ENCODE measurements at places on chromosomes 7 and 10.

DNA sequence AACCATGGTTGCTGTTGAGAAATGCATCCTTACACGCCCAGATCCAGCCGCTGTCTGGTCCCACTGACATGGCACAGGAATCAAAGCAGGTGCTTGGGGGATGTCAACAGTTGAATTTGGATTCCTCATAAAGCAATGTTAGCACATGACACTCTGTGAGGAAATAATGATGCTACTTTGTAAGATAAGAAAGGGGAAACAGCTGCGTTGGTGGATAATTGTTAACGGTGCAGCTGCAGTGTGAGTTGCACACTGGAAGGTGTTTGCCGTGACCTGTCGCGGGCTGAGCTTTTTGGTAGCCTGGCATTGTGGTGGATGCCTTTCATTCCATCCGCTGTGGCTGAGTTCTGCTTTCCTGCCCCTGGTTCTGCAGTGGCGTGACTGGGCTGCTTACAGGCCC is 113.9 kb downstream of the MGMT start:
- DNase-seq = no peak

DNA sequence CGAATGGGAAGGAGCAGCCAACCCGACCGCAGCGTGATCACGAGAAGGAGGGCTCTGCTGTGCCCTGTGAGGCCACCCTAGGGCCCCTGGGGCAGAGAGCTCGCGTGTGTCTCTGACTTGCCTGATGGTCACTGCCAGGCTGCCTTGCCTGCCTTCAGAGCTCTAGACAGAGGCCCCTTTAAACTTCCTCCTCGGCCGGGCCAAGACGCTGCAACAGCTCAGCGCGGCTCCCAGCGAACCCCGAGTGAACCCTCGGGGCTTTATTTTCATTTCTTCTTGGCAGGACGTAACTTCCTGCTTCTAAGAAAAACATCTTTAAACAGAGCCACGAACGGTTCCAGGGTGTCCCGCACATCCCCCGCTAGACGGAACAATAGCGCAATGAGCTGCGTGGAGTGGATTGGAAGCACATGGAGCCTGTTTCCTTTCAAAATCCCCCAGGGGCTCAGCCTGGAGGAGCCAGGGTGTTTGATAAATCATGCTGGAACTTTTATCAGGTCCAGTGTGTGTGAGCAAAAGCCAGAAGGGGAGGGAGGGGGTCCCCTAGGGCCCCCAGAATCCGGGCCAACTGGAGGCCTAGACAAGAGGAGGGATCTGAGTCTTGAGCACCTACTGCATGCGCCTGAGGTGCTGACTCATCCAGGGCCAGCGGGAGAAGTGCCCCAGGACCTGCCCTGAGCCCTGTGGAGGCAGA is 134.1 kb upstream of the GDF10 start:
- DNase-seq = no peak

DNA sequence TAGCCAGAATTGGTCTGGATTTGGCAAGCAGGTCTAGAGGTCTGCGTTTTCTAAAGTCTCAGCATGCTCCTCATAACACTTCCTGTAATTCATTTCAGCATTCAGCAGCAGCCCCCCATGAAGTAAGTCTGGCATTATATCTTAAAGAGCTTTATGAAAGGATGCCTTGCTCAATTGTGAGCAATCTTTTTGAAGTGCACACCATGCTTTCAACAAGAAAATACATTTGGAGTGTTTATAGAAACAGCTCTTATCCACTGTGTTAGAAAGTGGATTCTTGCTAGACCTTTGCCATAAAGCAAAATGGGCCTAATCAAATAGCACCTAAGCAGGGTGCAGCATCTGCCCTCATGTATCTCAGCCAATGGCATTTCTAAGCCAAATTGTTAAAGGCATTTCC is 378.0 kb upstream of the AKR1E2 start:
- DNase-seq = no peak

DNA sequence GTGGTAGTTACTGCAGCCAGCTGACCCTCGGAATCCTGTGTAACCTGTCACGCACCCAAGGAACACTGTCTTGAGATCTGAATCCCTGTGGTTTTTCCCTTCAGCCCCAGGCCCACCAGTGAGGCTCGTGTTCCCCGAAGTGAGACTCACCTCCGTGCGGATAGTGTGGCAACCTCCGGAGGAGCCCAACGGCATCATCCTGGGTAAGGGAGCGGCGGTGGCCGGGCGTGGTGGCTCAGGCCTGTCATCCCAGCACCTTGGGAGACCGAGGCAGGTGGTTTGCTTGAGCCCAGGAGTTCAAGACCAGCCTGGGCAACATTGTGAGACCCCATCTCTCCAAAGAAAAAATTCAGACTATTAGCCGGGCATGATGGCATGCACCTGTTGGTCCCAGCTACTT is 549.9 kb upstream of the FOXK1 start:
- DNase-seq = no peak

GRCh38 chr7:117297606-117298005 is 25.3 kb downstream of the WNT2 start:
- DNase-seq = no peak

DNA sequence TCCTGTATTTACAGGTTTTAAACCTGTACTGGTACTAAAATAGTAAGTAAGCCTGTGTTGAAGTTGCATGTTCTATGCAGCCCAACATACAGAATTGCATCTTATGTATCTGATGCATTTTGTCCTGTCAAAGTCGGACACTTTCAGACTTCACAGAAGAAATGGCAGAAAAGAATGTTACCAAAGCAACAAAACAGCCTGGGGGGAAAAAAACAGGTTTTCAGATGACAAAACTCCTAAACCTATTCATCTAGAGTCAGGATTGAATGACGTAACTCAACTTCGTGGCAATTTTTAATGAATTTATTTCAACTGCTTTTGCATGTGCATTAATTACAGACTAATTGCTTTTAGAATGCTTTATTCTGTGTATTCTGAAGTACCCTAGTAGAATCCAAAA is 28.4 kb downstream of the CYTH3 start:
- DNase-seq = no peak

- DNase-seq = no peak
Measured at GRCh38 chr7:159012353-159013069, 132.2 kb downstream of the VIPR2 start.

DNA sequence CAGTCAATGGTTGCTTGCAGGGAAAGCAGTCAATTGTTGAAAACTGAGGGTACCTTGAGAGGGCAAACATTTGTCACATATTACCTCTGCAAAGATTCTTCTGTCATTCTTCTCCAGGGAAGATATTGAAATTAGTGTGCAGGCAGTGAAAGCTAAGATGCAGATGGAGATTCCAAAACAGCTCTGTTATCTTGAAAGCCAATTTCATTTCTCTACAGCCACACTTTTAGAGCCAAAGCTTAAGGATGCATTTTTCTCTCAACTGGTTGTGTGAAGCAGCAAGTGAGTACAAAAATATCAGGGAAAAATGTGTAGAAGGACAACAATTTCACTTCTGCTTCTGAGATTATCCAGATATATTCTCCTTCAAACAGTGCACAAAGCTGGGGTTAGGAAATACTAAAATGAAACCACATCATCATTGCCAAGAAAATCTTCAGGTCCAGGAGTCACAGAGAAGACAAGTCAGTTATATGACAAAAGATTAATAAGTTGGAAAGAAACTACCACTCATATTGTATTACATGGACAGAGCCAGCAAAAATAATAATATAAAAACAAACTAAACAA is 16.3 kb downstream of the SGMS1 start:
- no peak for DNase-seq

GRCh38 chr10:26780793-26781601 is 79.8 kb downstream of the ABI1 start:
- DNase-seq = no peak

- no peak for DNase-seq
Measured at GRCh38 chr10:132294561-132295318, 13.0 kb downstream of the STK32C start.

DNA sequence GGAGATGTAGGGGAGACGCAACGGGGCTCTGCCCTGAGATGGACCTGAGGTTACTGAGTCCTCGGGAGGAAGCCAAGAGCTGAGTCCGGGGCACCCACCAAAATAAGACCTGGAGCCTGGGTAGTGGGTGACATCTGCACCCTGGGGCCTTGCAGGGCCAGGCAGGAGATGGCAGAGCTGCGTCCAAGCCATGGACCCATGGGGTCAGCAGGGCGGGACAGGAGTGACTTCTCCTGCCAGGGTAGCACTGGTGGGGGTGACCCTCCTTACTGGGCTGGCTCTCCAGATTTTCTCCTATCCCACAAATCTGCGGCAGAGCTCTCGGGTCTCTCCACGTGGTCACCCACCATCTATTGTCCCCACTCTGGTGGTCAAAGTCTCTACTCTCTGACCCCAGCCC is 2.1 kb downstream of the GHRHR start:
- no peak for DNase-seq

DNA sequence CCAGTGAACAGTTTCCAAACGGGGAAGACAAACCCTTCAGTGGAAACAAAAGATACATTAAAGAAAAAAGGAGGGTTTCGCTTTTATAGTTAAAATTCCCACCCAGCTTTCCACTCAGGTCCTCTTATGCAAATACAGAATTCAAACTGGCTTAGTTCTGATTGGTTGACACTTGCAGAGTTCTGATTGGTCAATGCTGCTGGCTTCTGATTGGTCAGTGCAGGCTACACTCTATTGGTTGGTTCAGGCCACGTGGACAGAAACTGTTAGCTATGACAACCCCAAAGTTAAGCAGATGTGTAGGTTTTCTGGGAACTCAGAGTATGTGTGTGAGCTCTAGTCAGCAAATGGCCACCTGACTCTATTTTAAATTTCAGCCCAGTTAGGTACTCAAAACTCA is 80.0 kb downstream of the FBXL13 start:
- DNase-seq = no peak

- DNase-seq = no peak
Measured at GRCh38 chr7:69871886-69872569, 273.8 kb downstream of the AUTS2 start.

- DNase-seq = no peak
Measured at GRCh38 chr10:131087464-131088215, 223.9 kb downstream of the TCERG1L start.

DNA sequence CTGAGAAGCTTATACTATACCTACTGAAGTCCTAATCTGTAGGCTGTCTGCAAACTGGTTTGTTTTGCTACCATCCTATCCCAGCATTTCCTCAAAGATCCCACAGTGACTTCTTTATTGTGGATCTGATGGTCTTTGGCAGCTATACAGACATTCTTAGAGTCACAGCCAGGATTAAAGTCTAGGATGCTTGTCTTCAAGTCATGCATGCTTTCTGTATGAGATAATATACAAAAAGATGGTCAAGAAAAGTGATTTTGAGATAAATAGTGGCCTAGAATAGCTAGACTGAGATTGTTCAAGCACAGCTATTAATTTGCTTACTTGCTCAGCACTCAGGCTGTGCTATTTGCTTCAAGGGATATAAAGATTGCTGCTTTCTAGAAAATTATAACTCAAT is 454.4 kb downstream of the AUTS2 start:
- no peak for DNase-seq

- DNase-seq = no peak
Measured at GRCh38 chr7:16563281-16564022, 36.8 kb downstream of the LRRC72 start.

DNA sequence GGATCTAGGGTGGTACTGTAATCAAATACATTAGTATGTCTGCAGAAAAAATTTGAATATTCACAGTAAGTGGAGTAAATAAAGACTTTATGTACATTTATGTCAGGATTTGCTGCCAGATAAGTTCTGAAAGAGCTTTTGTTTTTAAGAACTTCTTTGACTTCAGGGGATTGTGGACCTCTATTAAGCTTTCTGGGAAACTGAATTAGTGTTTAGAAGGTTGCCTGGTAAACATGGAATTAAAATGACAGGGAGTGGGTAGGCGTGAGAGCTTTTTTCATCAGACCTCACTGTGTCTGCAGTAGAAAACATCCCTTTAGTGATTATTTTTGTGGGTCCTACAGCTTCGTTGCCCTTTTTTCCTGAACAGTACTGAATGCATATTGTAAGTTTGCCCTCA is 15.7 kb downstream of the SDHAF3 start:
- no peak for DNase-seq

- DNase-seq = no peak
Measured at GRCh38 chr10:108411894-108412293, 1247.4 kb upstream of the SORCS1 start.

DNA sequence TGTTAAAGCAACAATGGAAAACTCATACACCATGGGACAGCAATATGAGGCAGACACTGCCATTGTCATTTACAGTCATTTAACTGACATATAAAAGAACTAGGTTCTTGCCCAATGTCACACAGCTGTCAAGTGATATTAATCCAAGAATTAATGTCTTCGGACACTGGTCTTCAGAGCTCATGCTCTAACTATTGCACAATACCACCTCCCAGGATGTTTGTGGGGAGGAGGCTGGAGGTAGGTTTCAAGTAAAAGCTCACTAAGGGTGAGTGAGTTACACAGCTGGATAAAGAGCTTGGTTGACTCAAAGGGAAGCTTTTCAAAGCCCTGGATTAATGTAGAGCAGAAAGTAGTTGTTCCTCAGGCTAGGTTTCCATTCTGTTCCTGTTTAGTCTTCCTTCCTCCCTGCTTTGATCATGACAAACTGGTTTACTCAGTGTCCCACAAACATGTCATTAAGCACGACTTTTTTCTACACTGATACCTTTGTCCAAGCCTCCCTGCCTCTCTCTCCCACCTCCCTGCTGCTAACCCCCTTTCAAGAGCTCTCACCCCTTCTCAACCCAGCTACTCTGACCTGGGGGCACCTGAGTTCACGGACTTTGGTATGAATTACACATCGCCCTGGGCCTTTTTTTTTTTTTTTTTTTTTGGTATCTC is 987 bp upstream of the EXOC6 start:
- DNase-seq = no peak

DNA sequence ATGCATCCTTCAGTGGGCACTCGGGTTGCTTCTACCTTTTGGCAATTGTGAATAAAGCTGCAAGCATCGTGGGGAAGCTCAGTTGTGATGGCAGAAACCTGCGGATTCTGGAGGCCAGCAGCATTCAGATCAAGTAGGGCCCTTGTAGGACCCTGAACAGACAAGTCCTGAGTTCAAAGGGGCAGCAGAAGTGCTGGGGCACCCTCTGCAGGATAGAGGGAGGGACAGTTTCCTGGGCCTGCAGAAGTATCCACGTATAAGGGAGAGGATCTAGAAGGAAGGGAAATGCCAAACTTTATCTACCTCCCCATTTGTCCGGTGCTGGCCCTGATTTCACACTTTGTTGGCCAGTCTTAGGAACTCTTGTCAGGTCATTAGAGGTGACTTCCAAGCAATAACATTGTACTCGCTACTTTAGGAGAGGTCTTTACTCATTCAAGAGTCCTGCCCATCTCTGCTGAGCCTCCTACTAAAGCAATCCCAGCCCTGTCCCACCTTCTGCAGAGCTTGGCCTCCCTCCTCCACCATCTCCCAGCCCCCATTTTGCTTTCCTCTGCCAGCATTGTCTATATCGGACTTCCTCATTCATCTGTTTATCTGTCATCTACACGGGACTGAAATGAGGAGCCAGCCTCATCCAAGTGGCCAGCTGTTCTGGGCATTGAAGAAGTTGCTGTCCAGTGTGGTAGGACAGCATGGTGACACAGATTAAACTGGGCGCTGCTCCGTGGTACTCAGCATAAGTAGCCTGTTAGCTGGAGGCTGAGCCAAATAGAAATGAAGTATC is 26.6 kb upstream of the R3HCC1L start:
- DNase-seq = no peak
